GOT3 (cell line): ENCODE measurements at places on chromosomes 2 and 18.
A peak's percentile ranks its signal among the peaks of the same experiment; 100 is the strongest.

DNA sequence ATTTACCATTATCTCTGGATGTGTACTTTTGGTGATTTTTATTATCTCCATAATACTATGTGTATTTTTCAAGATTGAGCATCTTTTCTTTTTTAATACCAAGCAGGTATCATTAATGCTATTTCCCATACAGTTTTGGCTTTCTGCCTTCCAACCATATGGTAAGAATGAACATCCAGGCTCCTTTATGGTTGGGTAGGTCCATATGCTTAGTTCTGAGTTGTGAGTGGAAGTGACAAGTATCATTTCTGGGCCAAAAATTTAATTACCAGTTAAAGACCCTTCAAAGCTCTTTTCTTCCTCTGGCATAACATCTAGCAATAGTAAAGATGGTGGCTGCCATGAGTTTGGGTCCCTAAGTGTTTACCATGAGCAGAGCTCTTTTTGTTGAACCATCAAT is 4.3 kb upstream of the RBM43 start:
- DNase-seq: no peak

- no peak for DNase-seq
These were observed 365.5 kb downstream of the SETBP1 start for GRCh38 chr18:45046228-45046627.

DNA sequence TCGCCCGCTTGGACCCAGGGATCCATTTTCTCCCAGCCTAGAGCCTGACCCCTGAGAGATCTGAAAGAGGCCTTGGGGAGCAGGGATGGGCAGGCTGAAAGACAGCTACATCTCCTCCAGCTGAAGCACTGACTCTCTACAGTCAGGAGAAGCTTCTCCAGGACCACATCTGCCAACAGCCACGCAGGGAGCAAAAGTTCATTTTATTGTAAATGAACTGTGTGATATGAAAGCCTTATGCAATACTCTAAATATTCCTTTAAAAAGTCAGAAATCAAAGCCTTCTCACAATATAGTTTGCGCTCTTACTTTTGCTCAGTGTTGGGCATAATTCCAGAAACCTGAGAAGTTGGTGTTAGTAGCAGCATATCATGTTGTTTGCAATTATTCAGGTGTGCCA is 428.9 kb upstream of the RAB6C start:
- DNase-seq: no peak

DNA sequence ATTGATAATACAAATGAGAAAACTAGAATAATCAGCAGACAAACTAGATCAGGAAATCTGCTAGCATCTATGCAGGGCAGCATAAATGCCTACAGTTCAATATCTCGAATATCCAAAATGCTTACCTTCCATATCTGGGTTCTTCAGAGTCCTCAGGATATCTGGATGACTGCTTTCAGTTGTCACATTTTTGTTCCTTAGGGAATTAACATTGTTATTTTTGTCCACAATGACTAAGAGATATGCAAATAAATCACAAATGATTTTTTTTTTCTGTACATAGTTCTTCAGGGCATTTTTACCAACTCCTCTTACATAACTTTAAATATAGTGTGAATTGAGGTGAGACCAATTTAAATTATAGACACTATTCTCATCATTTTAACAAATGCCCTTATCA is 80.9 kb downstream of the AQP4 start:
- no peak for DNase-seq

- DNase-seq: no peak
These were observed 550 bp downstream of the USP34 start for GRCh38 chr2:61470122-61470951.

GRCh38 chr2:236473691-236474090 is 95.9 kb upstream of the ACKR3 start:
- no peak for DNase-seq

- no peak for DNase-seq
These were observed 52.8 kb downstream of the MOGAT1 start for GRCh38 chr2:222724208-222724607.

DNA sequence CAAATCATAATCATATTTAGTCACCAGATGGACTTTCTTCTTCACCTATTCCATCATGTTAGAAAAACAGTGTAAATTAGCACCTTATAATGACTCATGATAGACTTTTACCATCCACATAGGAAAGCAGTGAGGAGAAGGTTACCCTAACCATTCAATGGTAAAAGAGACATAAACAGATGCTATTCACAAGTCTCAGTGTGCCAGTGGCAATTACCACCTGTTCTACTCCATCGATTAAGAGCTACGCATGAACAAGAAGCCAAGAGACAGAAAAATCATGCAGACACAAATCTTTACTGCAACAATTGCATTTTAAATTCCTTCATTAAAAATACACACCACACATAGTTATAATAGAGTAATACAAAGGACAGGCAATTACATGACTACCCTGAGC is 106.7 kb upstream of the CHAC2 start:
- DNase-seq: no peak

- DNase-seq: no peak
These were observed 330.1 kb downstream of the TDRD15 start for GRCh38 chr2:21453723-21454450.

GRCh38 chr2:227106845-227107759 is 56.9 kb downstream of the COL4A4 start:
- DNase-seq: peak; percentile 7

DNA sequence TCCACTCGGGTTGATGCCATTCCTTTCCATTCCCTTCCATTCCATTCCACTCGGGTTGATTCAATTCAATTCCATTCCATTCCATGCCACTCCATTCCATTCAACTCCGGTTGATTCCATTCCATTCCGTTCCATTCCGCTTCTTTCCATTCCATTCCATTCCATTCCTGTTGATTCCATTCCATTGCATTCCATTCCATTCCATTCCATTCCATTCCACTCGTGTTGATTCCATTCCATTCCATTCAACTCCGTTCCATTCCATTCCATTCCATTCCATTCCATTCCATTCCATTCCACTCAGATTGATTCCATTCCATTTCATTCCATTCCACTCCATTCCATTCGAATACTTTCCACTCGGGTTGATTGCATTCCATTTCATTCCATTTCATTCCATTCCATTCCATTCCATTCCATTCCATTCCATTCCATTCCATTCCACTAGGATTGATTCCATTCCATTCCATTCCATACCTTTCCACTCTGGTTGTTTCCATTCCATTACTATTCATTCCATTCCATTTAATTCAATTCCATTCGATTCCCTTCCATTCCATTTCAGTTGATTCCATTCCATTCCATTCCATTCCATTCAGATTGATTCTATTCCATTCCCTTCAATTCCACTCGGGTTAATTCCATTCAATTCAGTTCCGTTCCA is 1141.8 kb downstream of the RPIA start:
- DNase-seq: no peak

- no peak for DNase-seq
These were observed 63.7 kb downstream of the MARCHF4 start for GRCh38 chr2:216308576-216308975.

GRCh38 chr2:72990695-72991438 is 73.5 kb downstream of the EMX1 start:
- no peak for DNase-seq

DNA sequence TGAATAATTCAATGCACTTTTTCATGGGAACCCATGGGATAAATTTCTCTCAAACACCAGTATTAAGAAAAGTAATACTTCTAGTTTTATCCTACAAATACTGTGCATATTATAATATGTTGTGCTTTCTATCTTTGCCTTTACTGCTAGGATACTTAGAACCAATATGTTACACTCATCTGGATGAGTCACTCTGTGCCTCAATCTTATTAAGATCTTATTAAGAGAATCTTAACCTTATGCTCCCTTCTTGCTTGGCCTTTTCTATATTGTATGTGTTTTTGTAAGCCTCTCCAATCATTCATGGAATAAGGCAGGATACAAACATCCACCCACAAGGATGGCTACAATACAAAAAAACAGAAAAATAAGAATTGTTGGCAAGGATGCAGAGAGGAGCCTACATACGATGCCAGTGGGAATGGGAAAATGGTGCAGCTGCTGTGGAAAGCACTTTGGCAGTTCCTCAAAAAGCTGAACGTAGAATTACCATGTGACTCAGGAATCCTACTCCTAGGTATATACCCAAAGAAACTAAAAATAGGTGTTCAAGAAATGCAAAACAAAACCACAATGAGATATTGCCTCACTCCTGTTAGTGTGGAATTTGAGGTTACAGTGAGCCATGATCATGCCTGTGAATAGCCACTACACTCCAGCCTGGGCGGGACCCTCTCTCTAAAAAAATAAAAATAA is 10.7 kb upstream of the TWSG1 start:
- DNase-seq: no peak

GRCh38 chr2:152161598-152161997 is 14.0 kb downstream of the STAM2 start:
- no peak for DNase-seq

DNA sequence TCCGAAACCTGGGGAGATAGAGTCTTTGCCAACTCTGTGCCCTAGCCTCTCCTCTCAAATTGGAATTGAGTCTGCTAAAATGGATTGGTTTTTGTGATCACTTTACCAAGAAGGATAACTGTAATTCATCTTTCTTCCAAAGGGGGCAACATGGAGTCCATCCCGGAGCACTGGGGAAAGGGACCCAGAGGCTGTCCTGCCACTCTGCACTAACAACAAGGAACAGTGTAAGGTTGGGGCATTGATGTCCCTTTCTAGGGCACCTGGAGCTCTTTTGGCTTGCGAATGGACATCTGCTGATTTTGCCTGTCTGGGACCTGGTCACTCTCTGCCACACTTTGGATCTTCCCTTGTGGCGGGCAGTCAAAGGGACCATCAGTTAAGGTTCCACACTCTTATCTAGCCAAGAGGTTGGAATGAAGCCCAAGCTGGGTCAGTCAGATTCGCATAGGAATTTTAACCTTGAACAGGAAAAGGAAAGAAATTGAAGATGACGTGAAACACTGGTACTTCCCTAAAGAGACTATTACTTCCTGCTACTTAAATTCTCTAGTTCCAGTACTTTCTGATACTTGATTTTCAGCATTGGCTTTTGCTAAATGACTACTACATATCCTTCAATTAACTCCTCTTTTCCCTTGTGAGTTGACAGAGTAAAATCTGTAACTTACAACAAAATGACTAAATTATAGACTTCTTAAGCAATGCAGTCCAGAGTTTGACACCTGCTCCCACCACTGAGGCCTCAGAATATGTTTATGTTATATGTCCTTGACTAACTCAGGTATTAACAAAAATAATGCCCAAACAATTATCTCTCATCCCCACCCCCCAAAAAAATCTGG is 64.7 kb upstream of the KLF7 start:
- no peak for DNase-seq

GRCh38 chr2:65845442-65846182 is 413.2 kb upstream of the SPRED2 start:
- DNase-seq: no peak

DNA sequence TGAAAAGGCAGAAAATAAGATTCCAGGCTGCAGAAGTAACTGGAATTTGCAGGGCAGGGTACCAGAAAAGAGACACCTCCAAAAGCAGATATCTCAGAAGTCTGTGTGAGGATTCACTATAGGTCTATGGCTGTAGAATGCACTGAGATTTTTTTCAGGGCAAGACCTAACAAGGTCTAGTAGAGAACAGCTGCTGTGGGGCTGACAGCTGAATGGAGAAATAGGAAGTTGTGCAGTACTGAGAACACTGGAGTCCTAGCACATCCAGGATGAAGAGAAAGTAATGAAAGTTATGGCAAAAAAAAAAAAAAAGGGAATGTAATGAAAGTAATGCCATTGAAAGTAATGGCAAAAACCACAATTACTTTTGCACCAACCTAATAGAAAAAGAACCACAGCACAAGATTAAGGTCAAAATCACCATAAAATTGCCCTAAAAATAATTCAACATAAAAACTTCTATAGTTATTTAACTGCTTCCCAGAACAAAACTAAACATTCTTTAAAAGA is 57.3 kb downstream of the CPO start:
- DNase-seq: no peak

- DNase-seq: no peak
These were observed 464.2 kb upstream of the PIK3C3 start for GRCh38 chr18:41490861-41491260.

DNA sequence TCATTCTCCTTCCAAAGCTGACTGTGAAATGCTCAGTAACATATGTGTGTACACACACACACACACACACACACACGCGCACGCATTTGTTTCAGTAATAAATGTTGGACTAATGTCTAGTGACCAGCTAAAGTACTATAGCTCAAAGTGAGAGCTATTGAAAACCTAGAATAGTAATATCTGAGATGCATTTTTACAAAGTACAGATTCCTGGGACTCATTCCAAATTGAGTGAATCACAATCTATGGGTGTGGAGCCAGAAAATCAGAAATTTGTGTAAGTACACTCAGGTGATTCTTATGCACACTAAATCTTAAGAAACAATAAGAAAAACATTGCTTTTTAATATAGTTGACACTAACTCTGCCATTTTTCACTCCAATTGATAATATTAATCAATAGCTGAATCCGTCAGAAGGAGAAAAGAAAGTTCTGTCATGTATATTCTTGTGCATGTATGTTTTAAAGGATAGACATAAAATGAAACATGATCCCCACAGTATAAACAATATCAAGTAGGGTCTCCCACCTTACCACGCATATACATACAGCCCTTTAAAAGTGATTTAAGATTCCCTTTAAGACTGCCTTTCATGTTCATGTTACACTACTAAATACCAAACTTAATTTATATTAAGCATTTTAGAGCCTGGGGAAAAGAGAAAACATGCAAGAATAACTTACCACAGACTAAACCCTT is 123.5 kb downstream of the ATAD2B start:
- no peak for DNase-seq

DNA sequence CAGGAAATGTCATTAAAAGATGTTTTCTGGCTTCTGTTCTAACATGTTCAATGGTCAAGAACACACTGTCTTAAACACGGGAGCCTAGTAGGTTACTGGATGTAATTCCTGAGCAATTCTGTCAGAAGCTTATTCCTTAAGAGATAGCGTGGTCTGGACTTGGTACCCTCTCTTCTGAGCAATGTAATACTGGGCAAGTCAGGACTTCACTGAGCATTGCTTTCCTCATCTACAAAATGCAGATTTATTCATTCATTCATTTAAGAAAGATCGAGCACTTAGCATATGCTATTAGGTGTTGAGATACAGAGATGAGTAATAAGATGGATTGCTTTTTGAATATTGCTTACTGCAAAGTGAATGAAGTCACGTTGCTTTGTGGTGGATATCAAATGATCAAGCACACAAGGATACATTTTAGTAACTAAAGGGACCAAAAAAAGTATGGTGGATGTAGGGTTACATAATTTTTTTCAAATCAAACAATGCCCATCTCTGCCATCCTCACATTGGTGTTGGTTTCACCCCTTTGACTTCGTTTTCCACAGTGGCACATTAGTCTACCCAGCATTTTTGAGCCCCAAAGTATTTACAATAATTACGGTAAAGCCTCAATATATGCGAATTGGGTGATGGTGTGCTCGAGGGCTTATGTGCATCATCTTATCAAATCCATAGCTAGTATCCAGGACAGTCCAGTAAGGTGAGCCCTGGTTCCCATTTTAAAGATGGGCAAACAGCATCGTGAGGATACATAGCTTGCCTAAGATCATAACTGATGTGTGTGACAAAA is 65.3 kb downstream of the ZC3H6 start:
- no peak for DNase-seq
